ENCODE measurements at places on chromosomes 4 and X.
A peak's percentile ranks its signal among the peaks of the same experiment; 100 is the strongest.

GRCh38 chr4:18529482-18529881, 507.9 kb upstream of the LCORL start:
- no peak for DNase-seq

DNA sequence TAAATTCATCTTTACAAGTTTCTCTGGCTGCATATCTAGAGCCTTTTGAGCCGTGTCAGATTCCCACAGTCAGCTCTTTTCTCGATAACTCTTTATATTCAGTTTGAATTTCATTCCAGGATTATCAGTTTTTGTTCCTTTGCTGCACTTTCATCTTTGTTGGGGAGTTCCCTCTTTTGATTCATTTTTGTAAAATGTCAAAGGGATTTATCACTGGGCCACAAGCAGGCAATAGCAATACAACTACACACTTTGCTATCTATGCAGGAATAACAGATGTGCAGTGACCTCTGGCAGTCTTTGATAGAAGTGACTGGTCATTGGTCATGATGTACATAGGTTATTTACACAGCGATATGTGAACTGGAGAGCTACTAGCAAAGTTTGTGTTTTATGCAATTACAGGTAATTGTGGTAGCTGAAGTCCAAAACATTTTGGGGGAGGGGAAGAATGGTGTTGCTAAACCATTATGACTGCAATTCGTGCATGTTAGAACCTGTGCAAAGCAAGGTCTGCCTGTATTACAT, 43.8 kb downstream of the HPGDS start:
- no peak for DNase-seq

GRCh38 chr4:112199041-112199440, 32.5 kb upstream of the AP1AR start:
- no peak for DNase-seq

GRCh38 chrX:17414839-17415238, 39.8 kb downstream of the NHS start:
- no peak for DNase-seq

- no peak for DNase-seq
Observed at GRCh38 chr4:80918004-80918403, 112.5 kb upstream of the BMP3 start.

- no peak for DNase-seq
Observed at GRCh38 chr4:31075969-31076368, 355.8 kb downstream of the PCDH7 start.

GRCh38 chr4:6907658-6908191, 1.9 kb upstream of the TBC1D14 start:
- peak; percentile 73 for DNase-seq

DNA sequence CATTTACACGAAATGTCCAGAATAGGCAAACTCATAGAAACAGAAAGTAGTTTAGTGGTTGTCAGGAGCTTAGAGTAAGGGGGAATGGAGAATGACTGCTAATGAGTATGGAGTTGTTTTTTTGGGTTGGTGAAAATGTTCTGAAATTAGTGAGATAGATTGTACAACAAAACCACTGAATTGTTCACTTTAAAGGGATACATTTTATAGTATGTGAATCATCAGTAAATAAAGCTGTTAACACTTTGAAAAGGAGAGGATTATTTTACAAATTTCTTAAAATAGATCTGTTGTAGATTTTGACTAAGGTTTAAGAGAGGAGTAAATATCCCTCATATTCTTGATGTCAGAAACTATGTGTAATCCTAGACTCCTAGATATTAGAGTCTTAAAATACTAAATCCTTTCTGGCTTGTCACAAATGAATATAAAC, 82.7 kb downstream of the RAPGEF2 start:
- no peak for DNase-seq

DNA sequence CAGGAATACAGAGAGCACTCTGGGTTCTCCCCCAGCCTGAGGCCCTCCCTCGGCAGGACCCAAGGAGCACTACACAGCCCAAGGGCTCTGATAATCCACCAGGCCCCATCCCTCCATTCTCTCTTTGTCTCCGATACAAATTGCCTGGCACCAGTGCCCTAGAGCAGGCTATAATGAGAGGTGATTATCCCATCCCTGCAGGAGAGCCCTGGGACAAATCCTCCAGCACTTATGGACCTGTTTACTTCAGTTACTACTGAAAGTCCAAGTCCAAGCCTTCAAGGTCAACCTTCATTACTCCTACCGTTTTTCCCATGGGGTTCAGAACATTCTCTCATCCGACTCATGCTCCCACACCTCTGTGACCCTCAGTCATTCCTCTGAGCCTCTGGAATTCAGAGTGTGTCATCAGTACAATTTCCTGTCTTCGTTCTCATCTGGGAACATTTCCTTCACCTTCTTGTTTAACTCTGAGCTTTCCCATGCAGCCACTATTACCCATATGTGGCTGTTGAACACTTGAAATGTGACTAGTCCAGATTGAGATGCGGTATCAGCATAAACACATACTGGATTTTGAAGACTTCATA, 299.0 kb downstream of the RAPGEF2 start:
- no peak for DNase-seq

DNA sequence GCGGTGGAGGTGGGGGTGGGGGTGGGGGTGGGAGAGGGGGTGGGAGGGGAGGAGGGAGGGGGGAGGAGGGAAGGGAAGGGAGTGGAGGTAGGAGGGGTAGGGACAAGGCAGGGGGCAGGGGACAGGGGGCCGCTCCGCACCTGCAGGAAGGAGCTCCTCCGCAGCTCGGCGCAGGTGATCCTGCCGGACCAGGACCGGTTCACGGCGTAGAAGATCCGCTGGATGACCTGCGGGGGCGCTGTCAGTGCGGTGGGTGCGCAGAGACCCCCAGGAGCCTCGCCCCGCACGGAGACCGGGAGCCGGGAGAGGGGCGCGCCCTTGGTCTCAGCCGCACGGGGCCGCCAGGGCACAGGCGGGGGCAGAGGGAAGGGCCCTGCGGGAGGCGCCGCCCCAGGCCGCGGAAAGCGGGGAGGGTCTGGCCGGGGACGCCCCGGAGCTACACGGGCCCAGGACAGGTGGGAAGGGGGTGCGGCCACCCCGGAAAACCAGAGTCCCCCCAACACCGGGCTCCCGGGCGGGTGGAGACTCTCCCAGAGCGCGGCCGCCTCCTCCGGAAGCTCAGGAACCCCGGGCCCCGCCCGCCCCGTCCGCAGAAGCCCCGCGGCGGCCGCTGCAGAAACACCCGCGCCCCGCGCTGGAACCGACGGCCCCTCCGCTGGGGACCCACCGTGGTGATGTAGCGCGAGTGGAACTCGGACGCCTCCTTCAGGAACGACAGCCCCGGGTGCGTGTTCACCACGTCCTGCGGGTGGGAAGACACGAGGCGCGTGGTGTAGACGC, 27.6 kb upstream of the GTPBP6 start:
- DNase-seq = no peak

DNA sequence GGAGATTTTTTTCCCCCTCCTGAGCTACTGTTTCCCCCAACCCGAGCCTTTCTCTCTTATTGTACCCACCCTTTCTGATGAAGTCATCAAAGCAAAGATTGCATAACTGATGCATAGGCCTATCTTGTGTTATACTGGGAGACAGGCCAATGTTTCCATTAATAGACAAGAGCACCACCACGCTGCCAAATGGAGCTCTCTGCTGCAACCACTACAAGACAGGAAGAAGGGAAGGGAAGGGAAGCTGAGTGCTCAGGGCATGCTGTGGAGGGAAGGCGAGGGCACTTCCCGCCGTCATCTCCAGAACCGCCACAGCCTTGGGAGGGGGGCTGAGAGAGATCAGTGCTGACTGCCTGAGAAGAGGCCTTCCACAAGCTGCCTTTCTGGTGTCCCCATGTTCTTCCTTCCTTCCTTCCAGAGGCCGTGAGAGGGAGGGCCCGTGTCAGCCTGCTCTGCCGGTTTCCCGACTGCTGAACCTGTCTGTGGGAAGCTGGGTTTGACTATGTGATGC, 75.0 kb downstream of the MGST2 start:
- peak; percentile 64 for DNase-seq

GRCh38 chrX:53000447-53001135, 42.3 kb upstream of the FAM156A start:
- no peak for DNase-seq

DNA sequence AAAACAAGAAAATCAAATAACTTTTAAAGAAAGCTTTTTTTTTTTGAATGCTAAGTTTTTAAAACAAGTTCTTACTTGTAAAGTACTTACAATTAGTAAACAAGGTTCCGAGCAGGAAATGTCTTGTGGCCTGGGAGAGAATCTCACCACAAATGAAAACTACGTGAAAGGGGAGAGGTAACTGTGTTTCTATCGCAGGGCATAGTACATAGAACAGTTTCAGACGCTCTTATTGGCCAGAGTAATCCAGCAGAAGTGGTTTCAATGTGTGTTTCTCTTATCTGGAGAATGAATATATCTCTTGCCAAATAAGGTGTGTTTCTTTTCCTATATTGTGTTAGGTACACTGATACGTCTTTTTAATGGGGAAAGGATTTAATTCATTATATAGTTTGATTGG, at the start of gene PLAC8:
PLAC8 (minus strand) TSS at position 154 of the 400 bp plus-strand sequence. CDS start 6,808 bp downstream, outside the sequence.
- DNase-seq = no peak

DNA sequence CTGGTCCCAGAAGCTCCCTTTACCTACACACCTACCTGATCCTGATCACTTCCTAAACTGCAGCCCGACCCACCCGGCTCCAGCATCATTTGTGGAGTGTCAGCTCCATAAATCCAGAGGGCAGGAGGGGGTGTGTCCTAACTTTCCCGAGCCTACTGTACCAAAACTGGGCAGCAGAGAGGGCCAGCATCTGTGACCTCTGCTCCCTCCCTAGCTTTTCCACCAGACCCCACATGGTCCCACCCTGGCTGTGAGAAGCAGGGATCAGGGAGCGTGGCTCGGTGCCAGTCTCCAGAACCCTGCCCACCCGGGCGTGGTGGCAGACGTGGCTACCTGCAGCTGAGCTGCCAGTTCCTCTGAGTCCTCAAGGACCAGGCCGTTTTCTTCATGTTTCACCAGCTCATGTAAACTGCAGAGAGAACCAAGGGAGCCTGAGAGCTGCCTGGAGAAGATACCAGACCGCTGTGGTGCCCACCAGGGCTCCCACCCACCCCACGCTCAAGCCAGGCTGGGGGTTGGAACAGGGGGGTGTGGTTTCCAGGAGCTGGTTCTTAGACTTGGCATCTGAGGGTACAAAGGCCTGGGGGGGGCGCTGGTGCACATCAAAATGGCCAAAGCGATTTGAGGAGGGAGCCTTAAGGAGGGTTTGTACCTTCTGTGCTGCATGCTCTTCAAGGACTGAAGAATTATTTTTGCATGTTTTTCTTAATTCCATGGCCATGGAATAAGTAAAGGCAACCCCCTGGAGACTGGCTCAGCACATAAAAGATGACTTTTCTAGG, 76.7 kb upstream of the DRD5 start:
- no peak for DNase-seq

GRCh38 chrX:136780763-136781162, at the start of gene ARHGEF6:
Gene ARHGEF6 (minus strand): TSS chrX:136780932. CDS start chrX:136780882, 50 bp downstream.
- DNase-seq = peak; percentile 24

DNA sequence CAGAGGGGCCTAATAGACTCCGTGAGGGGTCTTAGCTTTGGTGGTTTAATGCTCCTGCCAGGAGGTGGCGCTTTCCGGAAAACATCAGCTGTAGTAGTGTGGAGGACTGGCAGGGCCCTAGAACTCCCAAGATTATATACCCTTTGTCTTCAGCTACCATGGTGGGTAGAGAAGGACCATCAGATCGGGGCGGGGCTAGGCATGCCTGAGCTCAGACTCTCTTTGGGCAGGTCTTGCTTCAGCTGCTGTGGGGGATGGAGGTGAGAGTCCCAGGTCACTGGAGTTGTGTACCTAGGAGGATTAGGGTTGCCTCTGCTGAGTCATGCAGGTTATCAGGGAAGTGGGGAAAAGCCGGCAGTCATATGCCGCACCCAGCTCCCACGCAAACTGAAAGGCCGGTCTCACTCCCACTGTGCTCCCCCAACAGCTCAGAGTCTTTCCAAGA, 63.0 kb upstream of the AGA start:
- DNase-seq = no peak
